CD4-positive, CD25-positive, alpha-beta regulatory T cell (primary cell): ENCODE measurements at places on chromosomes 4 and X.

DNA sequence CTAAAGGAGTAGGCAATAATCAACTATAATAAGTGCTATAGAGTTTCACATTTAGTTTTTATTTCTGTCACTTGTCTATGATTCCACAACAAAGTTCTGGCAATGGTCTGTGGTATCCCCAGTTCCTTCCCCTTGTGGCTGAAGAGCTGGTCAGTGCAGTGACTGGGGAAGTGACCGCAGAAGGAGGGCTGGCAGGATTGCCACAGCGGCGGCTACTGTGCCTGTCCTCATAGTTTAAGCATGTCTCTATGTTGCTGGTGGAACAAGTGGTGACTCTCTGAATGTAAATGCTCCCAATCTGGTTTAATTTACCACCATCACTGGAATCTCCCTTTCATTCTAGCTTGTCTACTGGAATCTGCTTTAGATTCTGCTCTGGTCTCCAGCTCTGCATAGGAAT is 170.6 kb upstream of the GK2 start:
- no peak for DNase-seq

DNA sequence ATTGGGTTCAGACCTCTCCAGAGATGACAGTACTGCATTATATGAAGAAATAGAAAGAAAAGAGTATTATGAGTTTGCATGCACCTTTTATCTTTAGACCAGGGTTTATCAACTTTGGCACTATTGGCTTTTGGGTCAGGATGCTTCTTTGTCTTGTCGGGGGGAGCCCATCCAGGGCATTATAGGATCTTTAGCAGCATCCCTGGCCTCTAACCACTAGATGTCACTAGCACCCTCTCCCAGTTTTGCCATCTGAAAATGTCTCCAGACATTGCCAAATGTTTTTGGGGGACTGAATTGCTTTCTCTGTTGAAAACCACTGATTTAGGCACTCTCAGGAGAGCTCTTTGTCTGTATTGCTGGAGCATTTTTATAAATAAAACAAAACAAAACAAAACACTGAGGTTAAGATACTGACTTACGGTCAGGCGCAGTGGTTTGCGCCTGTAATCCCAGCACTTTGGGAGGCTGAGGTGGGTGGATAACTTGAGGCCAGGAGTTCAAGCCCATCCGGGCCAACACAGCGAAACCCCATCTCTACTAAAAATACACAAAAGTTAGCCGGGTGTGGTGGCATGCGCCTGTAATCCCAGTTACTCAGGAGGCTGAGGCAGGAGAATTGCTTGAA is 23.6 kb downstream of the CA5B start:
- no peak for DNase-seq

- DNase-seq: no peak
Measured at GRCh38 chr4:54001668-54002365, 62.6 kb downstream of the CHIC2 start.

DNA sequence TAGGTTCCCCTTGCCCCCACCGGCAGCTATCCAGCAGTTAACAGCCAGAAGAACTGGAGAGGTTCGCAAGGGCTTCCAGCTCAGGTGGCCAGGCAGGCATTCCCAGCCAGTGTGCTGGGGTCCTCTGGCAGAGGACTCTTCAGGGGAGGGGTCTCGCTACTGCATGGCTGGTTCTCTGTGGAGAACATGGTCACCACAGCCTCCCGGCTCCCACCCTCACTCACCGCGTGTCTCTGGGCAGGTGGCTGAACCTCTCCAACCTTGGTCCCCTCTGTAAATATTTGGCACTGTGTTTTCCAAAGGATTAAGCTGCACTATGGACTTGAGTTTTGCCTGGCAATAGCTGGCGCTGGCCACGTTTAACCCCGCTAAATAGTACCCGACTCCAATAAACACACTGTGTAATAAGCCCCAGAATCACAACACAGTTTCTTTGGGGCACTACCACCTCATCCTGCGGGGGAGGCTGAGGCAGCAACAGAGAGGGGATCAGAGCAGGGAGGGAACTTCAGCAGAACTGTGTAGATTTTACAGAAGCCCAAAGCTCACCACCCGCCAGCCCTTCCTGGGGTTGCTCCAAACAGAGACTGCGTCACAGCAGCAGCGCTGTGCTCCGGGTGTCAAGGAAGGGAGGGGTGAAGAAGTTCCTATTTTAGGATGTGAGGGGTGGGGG is 15.2 kb downstream of the BCOR start:
- DNase-seq: no peak

- no peak for DNase-seq
Measured at GRCh38 chr4:163762741-163763140, 268.3 kb downstream of the TMA16 start.

GRCh38 chr4:91527056-91527455 is 776.7 kb upstream of the GRID2 start:
- no peak for DNase-seq

DNA sequence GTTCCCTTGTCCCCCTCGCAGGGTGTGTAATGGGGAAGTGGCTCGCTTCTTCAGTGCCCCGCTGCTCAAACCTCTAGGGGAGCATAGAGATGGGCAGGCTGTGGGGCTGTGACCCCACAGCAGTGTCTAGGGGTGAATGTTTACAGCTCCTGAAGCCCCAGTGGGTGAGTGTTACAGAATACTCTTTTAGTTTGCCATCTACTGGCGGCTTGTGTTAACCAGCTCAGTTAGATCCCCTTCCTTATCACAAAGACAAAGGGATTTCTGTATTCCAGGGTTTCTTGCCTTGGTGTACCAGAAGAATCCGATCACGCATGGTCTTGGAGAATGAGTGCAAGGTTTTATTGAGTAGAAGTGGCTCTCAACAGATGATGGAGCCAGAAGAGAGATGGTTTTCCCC is 108.1 kb upstream of the IQCM start:
- DNase-seq: no peak

- no peak for DNase-seq
Measured at GRCh38 chr4:99827454-99827853, 10.8 kb downstream of the DAPP1 start.

DNA sequence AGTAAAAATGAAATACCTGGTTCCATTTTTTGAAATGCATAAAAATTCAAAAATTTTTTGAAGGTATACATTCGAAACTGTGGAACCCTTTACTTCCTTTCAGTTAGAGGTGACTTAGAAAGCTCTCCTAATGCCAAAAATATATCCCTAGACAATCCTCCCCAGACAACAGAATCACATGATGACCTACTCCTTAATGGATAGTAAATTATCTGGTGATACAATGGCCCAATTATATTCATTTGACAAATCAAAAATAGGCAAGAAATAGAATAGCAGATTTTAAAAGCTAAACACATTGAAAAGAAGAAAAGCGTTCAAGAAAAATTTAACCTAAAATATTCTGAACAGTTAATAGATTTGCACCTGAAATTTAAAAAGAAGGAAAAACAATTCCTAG is 3.5 kb upstream of the UGT2A2 start:
- no peak for DNase-seq
